ENCODE measurements at places on chromosomes 3 and 15.

DNA sequence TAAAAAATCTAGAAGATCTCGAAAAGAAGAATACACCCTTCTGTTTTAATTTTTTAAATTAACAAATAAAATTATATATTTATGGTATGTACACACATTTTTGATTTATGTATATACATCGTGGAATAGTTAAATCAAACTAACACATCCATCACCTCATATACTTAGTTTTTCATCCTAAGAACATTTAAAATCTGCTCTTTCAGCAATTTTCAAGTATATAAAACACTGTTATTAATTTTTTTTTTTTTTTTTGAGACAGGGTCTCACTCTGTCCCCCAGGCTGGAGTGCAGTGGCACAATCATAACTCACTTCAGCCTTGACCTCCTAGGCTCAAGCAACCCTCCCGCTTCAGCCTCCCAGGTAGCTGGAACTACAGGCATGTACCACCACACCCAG, 32.8 kb upstream of the ACAP2 start:
- DNase-seq = no peak

DNA sequence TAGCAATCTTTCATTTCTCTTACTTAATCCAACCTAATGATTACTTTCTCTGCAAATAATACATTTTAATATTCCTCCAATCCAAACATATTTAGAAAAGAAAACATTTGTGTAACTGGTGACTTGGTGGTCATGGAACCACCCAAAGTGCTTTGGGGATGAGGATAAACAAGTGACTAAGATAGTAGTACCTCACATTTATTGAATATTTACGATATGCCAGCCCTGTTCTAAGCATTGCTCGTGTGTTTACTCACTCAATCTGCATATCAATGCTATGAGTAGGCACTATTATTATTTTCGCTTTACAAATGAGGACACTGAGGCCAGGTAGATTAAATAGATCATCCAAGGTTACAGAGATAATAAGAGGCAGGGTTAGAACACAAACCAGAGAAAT, 189.5 kb downstream of the SHOX2 start:
- no peak for DNase-seq

- DNase-seq = no peak
These were observed 69.5 kb downstream of the CBLB start for GRCh38 chr3:105799286-105799685.

- no peak for DNase-seq
These were observed 25.9 kb downstream of the MELTF start for GRCh38 chr3:197003461-197004385.
